ENCODE measurements at places on chromosomes 2 and 18.

- DNase-seq, result no peak
Observed at GRCh38 chr2:68756178-68756577, 21.6 kb downstream of the ARHGAP25 start.

GRCh38 chr2:154698721-154699574 is 453 bp downstream of the KCNJ3 start:
- no peak for DNase-seq

- DNase-seq, result no peak
Observed at GRCh38 chr18:48866856-48867255, 83.9 kb downstream of the SMAD7 start.

- no peak for DNase-seq
Observed at GRCh38 chr2:160660741-160661140, 167.1 kb upstream of the RBMS1 start.

GRCh38 chr2:167784084-167784425 is 463.3 kb downstream of the STK39 start:
- no peak for DNase-seq

DNA sequence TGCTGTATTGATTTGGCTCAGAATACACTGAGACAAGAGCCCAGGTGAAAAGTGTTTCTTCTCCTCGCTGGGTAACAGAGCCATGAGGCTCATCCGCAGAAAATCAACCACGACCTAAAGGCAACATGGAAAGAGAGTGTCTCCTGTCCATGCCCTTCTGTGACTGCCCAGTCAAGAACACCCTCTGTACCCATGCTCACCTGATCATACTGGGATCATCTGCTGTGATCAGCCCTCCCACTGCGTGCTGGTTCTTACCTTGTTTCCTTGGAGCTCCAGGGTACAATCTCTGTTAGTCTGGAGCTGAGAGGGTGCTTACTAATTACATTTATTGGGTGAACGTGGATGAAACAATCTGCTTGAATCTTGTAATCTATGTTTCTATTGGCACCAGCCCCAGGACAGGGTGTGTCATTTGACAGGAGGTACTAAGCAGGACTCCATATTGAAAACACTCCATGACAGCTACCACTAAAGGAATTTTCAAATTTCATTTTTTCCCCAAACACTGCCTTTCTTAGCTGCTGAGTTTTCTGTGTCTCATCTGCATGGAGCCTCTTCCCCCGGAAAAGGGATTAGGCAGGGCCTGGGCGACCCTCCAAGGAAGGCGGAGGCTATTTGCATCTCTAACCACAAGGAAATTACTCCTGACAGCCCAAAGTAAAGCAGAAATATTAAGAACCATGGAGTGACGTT is 39.7 kb upstream of the GRP start:
- DNase-seq, result no peak

GRCh38 chr18:46756025-46756558 is 761 bp downstream of the ST8SIA5 start:
- no peak for DNase-seq

DNA sequence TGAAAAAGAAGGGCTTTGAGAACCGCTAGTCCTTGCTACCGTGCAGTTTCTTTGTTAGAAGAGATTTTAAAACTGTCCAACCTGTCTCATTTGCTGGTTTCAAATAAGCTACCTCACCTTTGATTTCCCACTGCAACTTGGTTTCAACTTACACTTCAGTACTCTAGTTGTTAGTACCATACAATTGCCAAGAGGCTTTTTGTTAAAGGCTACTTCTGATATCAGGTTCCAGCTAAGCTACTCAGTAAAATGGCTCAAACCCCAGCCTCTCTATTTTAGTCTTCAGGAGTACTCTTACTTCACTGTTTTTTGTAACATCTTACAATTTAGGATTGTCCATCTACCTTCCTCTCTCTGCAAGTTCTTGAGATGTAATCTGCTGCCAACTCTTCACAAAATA is 91.6 kb downstream of the INO80D start:
- DNase-seq, result no peak

- DNase-seq, result no peak
Observed at GRCh38 chr18:58454406-58455061, 174.4 kb downstream of the ALPK2 start.

DNA sequence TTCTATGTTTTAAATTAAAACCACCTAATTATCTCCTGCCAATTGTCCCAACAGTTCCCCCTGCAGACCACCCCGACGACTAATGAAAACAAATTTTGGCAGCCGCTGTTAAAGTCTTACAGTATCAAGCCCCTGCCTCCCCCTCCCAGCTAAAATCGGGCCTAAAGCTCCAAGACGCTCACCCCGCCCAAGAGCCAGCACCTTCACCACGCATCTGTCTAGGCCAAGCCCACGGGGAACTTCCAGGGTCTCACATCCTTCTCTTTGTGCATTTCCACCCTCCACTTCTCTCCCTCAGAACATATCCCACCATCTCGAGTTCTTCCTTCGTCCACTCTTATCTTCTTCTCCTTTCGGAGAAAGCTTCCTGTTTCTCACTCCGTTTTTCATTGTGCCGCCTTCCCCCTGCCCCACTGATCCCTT is 445 bp downstream of the PRPF40A start:
- DNase-seq, result no peak

DNA sequence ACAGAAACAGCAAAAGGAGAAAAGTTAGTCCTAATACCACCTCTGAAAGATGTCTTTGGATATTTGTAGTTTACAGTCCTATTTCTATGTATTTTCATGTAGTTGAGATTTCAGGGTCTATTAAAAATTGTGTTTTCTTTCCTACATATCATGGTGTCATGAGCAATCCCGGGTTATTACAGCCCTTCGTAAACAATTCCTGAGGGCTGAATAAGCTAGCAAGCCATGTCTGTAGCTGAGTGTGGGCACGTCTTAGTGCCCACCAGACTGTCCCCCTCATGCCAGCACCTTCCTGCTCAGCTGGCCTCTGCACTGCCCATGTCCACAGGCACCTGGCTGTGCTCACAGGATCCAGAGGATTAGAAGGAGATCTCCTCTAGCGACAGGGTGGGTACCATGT is 60.6 kb downstream of the CTIF start:
- no peak for DNase-seq

GRCh38 chr2:127179766-127180165 is 40.3 kb downstream of the CYP27C1 start:
- DNase-seq, result no peak
